T-cell (primary cell): ENCODE measurements at places on chromosomes 13 and 19.

DNA sequence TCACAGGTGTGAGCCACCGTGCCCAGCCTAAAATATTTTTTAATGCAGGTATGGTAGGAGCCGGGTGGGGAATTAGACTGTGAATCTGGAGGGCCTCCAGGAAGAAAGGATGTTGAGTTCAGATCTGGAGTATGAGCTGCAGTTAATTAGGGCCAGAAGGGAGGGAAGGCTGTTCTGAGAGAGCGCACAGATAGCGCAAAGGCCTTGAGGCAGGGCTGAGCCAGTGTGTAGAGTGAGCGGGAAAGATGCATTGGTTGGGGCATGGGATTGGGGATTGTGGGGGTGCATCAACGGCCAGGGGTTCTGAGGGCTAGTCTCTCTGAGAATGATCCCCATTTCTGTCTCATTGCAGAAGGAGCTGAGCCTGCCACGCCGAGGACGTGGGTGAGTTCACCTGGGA lies 9.7 kb downstream of the MAST3 start:
- no peak for DNase-seq

DNA sequence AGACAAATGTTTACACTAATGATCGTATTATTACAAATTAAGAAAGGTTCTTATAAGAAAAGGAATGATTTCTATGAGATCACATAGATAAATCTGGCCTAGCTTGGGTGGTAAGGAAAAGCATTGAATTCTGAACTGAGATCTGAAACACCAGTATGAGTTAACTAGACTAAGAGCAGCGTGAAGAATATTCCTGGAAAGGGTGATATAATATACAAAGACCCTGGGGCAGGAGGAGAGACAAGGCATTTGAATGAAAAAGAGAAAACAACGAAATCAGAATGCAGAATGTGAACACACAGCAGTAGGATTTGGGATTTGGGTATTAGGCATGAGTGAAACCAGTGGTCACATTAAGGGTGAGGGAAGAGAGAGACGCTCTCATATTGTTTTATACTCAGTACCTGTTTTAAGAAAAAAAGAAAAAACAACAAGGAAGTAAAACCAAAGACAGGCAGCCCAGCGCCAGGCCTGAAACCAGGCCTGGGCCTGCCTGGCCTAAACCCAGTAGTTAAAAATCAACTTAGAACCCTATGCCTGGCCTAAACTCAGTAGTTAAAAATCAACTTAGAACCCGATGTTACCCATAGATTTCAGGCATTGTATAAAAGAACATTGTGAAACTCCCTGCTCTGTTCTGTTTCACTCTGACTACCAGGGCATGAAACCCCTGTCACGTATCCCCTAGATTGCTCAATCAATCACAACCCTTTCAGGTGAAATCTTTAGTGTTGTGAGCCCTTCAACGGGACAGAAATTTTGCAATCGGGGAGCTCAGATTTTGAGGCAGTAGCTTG lies 287.1 kb downstream of the ITGBL1 start:
- DNase-seq = no peak

DNA sequence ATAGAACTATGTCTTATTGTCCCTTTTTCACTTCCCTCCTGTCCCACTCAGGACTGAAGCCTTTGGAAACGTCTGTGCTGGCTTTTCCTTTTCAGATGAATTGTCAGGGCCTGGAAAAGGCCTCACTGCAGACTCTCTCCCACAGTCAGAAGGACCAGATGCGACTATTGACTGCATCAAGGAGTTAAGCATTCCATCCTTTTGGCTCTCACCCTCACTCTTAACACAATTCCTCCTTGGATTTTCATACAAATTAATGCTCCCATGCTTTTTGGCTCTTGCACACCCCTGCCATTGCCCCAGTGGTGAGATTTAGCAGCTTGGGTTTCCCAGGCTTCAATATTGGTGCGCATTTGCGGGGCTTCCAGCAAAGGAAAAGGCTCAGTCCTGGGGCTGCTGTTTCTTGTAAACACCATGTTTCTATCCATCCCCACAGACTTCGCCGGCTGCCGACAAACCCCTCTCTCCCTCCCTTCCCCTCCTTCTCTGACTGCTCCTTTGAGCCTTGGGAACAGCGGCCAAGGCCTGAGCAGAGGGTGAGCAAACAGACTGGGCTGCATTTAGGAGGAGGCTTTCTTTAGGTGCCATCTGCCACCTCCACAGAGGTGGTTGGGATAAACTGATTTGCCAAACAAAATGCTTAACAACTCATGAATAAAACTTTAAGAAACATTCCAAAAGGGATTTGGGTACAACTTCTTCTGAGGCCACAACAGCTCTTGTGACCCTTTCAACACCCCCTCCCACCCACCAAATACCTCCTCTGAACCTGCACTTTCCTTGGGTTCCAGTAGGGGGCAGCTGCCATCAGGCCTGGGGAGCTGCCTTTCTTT lies 48.6 kb upstream of the PCDH8 start:
- DNase-seq = no peak

DNA sequence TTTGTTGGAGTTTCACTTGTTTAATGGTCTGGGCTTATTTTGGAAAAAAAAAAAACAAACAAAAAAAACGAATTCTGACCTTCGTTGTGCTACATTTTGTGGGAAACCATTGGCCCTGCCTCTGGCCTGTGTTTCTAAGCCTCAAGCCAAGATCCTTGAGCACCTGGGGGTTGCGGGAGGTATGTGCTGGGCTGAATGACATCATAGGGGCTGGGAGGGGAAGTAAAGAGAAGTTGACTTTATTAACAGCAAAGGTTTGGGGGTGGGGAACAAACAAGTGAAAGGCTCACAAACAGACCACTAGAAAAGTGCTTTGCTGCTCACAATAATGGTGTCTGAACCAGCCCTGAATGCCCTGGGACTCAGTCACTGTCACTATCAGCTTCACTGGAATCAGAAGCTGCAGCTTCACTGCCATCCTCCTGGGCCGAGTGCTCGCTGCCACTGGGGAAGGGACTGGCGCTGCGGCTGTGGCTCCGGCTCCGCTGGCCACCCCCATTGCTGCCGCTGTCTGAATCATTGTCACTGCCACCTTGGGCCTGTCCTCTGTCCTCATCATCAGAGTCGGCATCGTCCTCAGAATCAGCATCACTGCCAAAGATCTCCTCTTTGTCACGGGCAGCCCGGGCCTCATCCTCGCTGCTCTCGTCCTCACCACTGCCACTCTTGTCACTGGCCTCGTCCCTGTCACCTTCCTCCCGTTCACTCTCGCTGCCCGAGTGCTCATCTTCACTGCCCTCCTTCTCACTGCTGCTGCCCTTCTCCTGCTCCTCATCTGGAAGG lies 5.1 kb downstream of the PAF1 start:
- DNase-seq = no peak

DNA sequence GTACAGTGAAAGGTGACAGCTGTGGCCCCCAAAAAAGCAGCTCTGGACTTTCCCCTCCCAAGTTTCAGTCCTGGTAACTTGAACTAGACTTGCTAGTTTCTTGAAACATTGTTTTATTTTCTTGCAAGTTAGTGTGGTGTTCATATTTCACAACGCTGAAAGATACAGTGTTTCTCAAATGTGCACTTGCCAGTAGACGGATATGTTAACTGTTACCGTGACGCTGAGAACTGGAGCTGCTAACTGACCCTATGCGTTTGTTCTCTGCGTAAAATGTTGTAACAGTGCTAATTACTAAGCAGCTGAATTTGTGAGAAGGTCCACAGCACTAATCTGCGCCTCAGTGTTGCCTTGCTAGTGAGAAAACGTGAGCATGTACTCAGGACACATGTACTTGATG lies 79.6 kb downstream of the GGACT start:
- DNase-seq = no peak
